Caco-2 (cell line): ENCODE measurements at places on chromosomes 6 and 20. TPM values are rescaled to one million over a fixed set of nuclear protein-coding genes. Genes with fewer than 3 reads are reported as not detected.

DNA sequence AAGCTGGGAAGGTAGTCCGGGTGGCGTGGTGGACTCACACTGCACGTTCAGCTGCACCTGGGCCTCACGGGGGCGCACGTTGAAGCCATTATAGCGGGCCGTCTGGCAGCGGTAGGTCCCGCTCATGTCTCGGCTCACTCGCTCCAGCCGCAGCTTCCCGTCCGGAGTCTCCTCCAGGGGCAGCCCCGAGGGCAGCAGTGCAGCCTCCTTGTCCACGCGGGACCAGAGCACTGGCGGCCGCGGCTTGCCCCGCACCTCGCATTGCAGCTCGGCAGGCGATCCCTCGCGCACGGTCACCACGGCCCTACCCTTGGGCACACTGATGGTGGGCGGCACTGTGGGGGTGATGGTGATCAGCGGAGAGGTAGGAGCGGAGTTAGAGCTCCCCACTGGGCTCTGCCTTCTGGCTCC is 47.6 kb downstream of the MDGA1 start:
- H3K4me3 ChIP-seq: no peak overlapping the region
- no peak overlapping the region for H3K27ac ChIP-seq
- H3K27me3 ChIP-seq: no peaks in the 10 kb centered on the region
- H3K36me3 ChIP-seq: no peaks in the 10 kb centered on the region
- DNase-seq: no peak
- no peaks in the 10 kb centered on the region for H3K4me1 ChIP-seq

Gene NELFCD
- total RNA-seq: 230 TPM in 2 replicates

DNA sequence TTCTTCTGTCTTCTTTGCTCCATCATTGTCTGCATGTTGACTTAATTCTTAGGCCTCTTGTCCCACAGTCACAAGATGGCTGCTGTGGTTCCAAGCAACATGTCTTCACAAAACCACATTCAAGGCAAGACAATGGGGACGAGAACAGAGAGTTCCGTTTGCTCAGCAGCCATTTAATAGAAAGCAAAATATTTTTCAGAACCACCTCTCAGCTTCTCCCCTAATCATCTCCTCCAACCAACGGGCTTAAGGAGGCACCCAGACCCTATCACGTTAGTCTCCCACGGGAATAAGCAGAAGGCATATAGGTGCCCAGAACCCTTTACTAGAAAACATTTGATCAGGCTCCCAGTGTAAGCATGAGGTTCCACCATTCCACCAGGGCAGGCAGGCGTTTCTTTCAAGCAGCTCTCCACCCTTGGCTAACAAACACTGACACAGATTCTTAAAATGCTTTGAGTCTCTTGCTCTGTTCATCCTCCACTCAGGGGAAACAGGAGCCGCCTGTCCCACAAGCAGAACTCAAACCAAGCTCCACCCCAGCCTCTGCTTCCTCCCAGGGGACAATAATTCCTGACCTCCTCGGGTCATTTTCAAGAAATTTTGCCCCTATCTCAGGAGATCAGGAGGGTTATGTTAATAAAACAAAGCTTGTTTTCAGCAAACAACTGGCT is 19.0 kb downstream of the BMP7 start:
- peak overlapping the region; percentile 81 for H3K27ac ChIP-seq
- H3K4me1 ChIP-seq: peaks cover 20% of the 10 kb centered on the region
- DNase-seq: no peak
- no peaks in the 10 kb centered on the region for H3K27me3 ChIP-seq
- no peak overlapping the region for H3K4me3 ChIP-seq

- no peak overlapping the region for H3K27ac ChIP-seq
- no peaks in the 10 kb centered on the region for H3K36me3 ChIP-seq
- H3K27me3 ChIP-seq: no peaks in the 10 kb centered on the region; the same call in 1 of the 2 replicates
- no peaks in the 10 kb centered on the region for H3K4me1 ChIP-seq
- no peak for DNase-seq
- no peak overlapping the region for H3K4me3 ChIP-seq
Observed at GRCh38 chr6:42911171-42912021, 4.5 kb upstream of the PTCRA start.

- no peak for DNase-seq
- no peak overlapping the region for H3K4me3 ChIP-seq
- H3K27ac ChIP-seq: no peak overlapping the region
- H3K27me3 ChIP-seq: no peaks in the 10 kb centered on the region
- H3K4me1 ChIP-seq: no peaks in the 10 kb centered on the region
Observed at GRCh38 chr20:56451056-56451765, 17.2 kb upstream of the RTF2 start.

Gene BEND6
- total RNA-seq: not detected in 2 replicates

DNA sequence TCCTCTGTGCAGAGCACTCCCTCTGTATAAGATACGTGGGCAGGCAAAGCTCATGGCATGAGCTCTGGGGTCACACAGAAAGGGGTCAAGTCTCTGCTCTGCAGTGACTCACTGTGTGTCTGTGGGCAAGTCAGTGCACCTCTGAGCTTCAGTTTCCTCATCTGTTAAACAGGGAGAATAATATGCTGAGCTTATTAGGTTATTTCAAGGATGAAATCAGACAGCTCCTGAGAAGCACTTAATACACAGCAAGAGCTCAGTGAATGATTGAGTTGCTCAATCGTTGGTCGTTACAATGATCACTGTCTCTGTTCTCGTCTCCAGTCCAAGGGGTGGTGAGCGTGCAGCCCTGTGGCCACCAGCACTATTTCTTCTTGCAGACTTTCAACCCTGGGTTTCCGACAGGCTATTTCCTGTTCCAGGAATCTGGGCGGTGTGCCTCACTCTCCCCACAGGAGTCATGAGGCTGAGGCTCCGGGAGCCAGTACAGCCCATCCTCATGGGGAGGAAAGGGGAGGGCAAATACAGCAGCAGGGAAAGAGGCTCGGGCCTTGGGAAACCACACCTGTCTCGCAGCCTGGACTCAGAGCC is 28.9 kb downstream of the KIAA1755 start:
- H3K4me1 ChIP-seq: no peaks in the 10 kb centered on the region
- H3K36me3 ChIP-seq: no peaks in the 10 kb centered on the region
- no peak overlapping the region for H3K4me3 ChIP-seq
- no peaks in the 10 kb centered on the region for H3K27me3 ChIP-seq
- no peak for DNase-seq
- H3K27ac ChIP-seq: no peak overlapping the region

Gene XRN2
- 79.8 and 86.3 TPM in 2 replicates for total RNA-seq

DNA sequence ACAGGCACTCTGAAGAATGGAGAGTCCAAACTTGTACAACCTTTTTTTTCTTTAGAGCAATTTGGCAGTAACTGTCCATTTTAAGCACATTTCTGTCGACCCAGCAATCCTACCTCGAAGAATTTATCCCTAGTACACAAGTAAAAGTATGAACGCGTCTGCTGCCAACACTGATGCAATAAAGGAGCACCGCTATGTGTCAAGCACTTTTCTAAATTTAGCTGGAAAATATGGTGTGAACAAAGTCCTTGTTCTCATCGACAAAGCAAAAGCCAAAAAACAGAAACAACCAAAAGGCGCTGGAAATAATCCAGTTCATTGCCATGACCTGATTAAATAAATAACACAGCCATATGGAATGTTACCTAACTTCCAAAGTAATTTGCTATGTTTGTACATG is 1.1 kb downstream of the DPM1 start:
- H3K27me3 ChIP-seq: no peaks in the 10 kb centered on the region
- H3K4me1 ChIP-seq: peaks cover 16% of the 10 kb centered on the region
- DNase-seq: no peak
- H3K27ac ChIP-seq: peak overlapping the region; percentile 97

DNA sequence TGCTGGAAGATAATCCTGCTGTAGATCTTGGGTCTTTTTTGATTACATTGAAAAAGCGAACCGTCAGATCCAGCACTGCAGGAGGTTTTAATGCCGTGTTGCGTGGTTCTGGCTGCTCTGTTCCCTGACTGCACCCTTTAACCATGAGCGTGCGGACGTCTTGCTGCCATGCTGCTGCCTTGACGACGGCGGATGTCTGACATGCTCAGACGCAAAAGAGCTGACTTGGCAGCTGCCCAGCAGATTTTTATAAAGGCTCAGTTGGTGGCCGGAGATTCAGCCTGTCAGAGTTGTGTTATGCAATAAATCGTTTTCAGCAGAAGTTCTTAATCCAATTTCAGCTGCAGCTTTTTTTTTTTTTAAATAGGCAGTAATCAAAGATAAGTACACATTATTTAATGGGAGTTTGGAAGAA is 119.4 kb downstream of the JARID2 start:
- no peak for DNase-seq
- no peaks in the 10 kb centered on the region; the same call in 1 of the 2 replicates for H3K36me3 ChIP-seq
- no peaks in the 10 kb centered on the region for H3K27me3 ChIP-seq

DNA sequence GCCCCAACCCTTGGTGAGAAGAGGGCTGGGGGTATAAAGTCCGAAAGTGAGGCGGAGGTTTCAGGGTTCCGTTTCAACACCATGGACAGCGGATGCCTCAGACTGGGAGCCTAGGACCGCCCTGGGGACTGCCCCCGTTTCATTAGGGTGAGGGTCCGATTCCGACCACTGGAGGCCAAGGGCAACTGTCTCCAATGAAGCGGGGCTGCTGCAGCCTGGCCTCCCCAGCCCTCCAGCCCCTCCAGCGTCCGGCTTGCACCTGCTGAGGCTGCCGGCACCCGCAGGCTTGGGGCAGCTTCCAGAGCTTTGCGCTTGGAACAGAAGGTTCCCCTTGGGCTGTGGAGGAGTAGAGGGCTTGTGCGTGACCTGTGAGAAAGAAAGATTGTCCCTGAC is 39.9 kb downstream of the YTHDF1 start:
- DNase-seq: no peak
- H3K27me3 ChIP-seq: peaks cover 5% of the 10 kb centered on the region; the same call in 1 of the 2 replicates
- H3K4me1 ChIP-seq: peaks cover 38% of the 10 kb centered on the region
- H3K4me3 ChIP-seq: no peak overlapping the region
- no peak overlapping the region for H3K27ac ChIP-seq

- H3K27ac ChIP-seq: no peak overlapping the region
- no peaks in the 10 kb centered on the region for H3K4me1 ChIP-seq
- H3K36me3 ChIP-seq: no peaks in the 10 kb centered on the region
- H3K4me3 ChIP-seq: no peak overlapping the region
- no peak for DNase-seq
Observed at GRCh38 chr6:167146135-167146534, 11.6 kb downstream of the GPR31 start.

- H3K27ac ChIP-seq: no peak overlapping the region
- no peaks in the 10 kb centered on the region for H3K36me3 ChIP-seq
- no peak overlapping the region for H3K4me3 ChIP-seq
- no peaks in the 10 kb centered on the region for H3K4me1 ChIP-seq
- no peaks in the 10 kb centered on the region for H3K27me3 ChIP-seq
- no peak for DNase-seq
Observed at GRCh38 chr6:98526465-98526864, 307.9 kb upstream of the POU3F2 start.

DNA sequence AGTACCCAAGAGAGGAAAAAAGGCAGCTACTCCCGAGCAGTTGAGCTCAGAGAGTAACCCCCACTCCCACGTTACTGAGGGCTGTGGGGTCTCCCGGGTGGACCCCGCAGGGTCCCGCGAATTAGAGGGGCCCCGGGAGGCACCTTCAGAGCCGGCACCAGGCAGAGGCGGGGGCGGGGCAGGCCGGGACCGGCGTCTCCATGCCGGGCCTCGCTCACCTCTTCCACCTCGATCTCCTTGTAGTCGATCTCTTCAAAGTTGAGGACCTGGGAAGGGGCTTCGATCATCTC is 381 bp downstream of the MAP3K7 start:
- H3K27me3 ChIP-seq: no peaks in the 10 kb centered on the region
- H3K36me3 ChIP-seq: no peaks in the 10 kb centered on the region
- H3K4me3 ChIP-seq: peak overlapping the region; percentile 80
- H3K27ac ChIP-seq: peak overlapping the region; percentile 98
- no peak for DNase-seq

DNA sequence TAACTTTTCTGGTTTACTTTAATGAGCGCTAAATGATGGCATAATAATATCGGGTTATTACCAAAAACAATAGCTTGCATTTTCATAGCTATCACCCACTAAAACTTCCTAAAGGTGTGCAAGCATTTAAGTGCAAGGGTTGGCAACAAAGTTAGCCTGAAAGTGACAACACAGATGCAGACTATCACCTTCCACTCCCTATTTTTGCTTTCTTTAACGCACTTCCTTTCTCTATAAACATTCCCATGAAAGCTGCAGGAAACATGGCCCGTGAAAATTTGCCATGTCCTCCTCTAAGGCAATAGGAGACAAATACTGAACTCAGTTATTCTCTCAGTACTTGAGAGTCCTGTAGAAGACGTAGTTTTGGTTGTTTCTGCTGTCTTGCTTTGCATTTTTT is 2.7 kb downstream of the MYCT1 start:
- no peak overlapping the region for H3K27ac ChIP-seq
- H3K36me3 ChIP-seq: no peaks in the 10 kb centered on the region
- DNase-seq: no peak
- no peak overlapping the region for H3K4me3 ChIP-seq
- no peaks in the 10 kb centered on the region for H3K4me1 ChIP-seq
- H3K27me3 ChIP-seq: no peaks in the 10 kb centered on the region

- H3K4me1 ChIP-seq: no peaks in the 10 kb centered on the region
- H3K36me3 ChIP-seq: no peaks in the 10 kb centered on the region
- no peak overlapping the region for H3K27ac ChIP-seq
- H3K4me3 ChIP-seq: no peak overlapping the region
- H3K27me3 ChIP-seq: no peaks in the 10 kb centered on the region
Observed at GRCh38 chr6:99912657-99913056, 81.4 kb downstream of the MCHR2 start.

DNA sequence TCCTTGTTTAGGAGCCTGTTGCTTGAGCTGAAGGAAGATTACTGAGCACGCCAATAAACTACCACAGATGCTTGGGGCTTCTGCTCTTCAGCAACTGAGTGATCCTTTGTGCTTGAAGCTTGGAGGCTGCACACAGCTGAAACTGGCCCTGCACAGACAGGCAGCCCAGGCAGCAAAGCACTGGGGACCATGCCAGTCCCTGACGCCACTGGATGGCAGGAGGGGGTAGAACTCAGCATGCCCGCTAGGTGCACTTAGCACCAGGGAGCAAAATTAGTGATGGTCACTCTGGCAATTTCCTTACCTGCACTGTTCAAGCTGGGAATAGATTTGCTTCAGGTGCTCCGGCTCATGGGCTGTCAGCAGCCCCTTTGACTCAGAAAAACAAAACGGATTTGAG is 91.5 kb downstream of the FAM50B start:
- H3K27me3 ChIP-seq: no peaks in the 10 kb centered on the region
- no peak overlapping the region for H3K27ac ChIP-seq
- no peaks in the 10 kb centered on the region for H3K36me3 ChIP-seq
- H3K4me1 ChIP-seq: no peaks in the 10 kb centered on the region
- no peak for DNase-seq

DNA sequence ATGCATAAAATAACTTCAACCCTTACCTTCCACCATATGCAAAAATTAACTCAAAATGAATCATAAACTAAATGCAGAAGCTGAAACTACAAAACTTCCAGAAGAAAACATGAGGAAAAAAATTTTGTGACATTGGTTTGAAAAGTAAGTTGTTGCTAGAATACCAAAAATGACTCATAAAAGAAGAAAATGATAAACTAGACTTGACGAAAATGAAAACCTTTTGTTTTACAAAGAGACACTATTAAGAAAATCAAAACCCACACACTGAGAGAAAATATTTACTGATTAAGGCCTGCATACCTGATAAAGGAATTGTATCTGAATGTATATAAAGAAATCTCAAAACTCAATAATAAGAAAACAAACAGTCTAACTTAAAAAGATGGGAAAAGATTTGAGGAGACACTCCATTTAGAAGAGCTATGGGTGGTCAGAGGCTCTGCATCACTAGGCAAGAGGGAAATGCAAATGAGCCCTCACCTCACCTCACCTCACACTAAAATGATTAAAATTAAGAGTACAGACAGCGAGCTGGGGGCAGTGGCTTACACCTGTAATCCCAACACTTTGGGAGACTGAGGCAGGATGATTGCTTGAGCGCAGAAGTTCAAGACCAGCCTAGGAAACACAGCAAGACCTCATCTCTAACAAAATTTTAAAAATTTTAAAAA is 97.6 kb upstream of the CST7 start:
- no peak for DNase-seq
- no peak overlapping the region for H3K27ac ChIP-seq
- no peaks in the 10 kb centered on the region for H3K36me3 ChIP-seq
- H3K4me3 ChIP-seq: no peak overlapping the region
